Transverse colon (tissue), 4 donors: ENCODE measurements at places on chromosomes 5 and 9.

DNA sequence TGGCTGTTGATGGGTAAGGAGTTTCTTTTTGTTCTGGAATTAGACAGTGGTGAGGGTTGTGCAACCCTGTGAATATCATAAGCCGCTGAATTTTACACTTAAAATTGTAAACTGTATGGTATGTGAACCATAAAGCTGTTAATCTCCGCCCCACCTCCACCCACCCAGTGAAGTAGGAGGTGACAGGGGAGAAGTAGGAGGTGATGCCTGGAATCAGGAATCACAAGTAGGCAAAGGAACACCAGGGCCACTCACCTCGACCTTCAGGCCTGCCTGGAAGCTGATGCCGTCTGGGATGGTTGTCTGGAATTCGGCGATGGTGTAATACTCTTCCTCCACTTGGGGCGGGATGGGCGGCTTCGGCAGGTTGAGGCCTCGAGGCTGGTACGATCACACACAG is 62.3 kb upstream of the UBTD2 start:
- no peak for DNase-seq

DNA sequence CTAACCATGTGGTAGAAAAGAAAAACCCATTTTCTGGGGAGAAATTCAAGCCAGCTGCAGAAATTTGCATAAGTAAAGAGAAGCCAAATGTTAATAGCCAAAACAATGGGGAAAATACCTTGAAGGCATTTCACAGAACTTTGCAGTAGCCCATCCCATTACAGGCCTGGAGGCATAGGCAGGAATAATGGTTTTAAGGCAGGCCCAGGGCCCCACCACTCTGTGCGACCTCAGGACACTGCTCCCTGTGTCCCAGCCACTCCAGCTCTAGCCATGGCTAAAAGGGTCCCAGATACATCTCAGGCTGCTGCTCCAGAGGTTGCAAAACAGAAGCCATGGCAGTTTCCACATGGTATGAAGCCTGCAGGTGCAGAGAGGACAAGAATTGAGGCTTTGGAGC is 253.3 kb downstream of the CTNND2 start:
- no peak for DNase-seq

DNA sequence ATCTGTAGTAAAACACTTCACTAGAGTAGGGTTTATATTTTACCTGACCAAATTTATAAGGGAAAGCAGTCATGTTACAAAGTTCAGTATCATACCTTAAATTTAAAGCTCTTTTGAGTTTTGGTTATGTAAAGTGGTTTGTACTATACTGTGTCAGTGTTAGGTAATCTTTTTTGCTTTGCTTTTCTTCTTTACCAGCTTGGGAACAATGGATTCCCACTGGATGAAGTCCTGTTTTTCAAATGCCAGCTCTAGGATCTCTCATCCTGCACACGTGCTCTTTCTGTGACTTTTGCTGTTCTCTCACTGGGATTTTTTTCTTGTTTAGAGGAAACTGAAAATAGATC is 15.9 kb downstream of the CYSTM1 start:
- DNase-seq, result no peak

GRCh38 chr5:44691802-44692201 is 116.9 kb upstream of the MRPS30 start:
- DNase-seq, result no peak

GRCh38 chr5:111691914-111692313 is 65.1 kb downstream of the NREP start:
- DNase-seq, result no peak

DNA sequence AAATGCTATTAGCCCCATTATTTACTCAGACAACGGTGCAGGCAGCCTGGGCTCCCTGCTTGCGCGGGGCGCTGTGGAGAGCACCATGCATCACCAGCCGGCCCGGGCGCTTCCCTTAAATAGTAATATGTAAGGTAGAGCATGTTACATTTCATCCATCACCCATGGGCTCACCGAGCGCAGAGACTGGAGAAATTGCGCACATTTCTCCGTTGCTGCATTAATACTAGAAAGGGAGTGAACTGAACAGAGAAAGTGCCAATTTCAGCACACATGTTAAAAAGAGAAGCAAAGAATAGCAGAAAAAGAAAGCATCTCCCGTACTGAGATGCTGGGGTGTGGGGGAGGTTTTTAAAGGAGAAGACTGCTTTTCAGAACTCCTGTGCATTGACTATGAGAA is 400.3 kb downstream of the ZSWIM6 start:
- no peak for DNase-seq

GRCh38 chr5:17802256-17802655 is 168.0 kb downstream of the TAF11L14 start:
- no peak for DNase-seq

DNA sequence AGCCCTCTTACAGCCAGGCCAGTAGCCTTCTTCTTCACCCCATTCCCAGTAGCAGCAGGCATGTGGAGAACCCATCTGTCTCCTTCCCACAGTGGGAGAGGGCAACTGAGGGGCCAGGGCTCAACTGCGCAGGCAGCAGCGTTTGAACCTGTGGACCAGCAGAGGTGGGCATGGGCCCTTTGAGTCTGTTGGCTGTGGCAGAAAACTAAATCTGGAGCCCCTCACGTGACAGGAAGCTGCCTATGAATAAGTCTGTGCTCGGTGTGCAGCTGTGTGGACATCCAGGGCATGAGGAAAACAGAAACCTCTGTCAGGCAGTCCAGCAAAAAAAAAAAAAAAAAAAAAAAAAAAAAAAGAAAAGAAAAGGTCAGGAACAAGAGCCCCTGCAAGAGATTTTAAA is 189.2 kb upstream of the NR3C1 start:
- no peak for DNase-seq
